ENCODE measurements at places on chromosomes 6 and 20.

GRCh38 chr6:13924146-13924948 lies 405 bp upstream of the RNF182 start:
- peak; percentile 71 for DNase-seq

DNA sequence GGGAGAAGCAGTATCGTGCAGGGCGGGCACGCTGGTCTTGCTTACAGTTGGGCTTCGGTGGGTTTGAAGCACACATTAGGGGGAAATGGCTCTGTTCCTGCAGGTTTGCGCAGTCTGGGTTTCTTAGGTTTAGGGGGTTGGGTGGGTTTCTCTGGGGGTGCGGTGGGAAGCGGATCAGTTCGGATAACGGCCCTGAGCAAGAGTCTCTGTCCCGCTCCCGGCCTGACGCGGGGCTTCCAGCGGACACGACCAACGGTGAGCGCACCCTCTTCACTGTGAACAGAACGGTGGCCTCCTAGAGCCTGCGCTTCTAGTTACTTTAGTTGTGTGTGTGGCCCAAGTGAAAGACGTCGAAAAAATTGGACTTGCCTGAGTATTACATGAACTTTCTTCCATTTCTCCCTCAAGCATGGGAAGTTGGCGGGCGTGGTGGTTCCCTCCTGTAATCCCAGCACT lies 635 bp upstream of the ELOVL2 start:
- peak; percentile 24 for DNase-seq

DNA sequence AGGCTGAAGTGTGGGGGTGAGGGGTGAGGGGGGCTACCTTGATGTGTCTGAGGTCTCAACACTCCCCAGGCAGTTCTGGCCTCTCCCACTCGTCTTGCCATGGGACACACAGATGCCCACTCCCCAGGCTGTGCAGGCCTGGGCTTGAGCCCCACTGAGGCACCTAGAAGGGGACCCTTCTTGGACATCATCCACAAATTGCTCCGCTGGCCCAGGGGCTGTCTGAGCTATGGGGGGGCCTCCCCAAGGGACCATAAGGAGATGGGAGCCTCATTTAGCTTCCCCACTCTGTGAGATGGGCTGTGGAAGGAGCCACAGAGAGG lies 155.5 kb upstream of the MLN start:
- no peak for DNase-seq

GRCh38 chr6:56550301-56550700 lies 92.4 kb downstream of the DST start:
- no peak for DNase-seq

- no peak for DNase-seq
These were observed 251.1 kb upstream of the SOX4 start for GRCh38 chr6:21342501-21342900.

GRCh38 chr6:551405-551804 lies 105.5 kb downstream of the HUS1B start:
- peak; percentile 50 for DNase-seq

DNA sequence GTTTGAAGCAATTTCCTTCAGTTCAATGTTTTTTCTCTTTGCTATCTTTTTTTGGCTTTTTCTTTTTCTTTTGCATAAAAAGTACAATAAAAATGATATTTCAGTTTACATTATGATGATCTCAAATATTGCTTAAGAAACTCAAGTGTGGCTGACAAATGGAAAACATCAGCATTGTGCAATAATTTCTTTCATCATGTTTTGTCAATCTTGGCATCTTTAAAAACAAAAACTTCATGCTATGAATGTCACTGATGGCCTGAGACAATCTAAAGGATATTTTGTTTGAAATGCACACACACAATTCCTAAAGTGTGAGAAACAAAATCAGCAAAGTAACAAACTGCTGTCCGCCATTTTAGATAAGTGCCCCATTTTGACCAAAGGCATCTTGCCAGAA lies 13.9 kb upstream of the MTCL3 start:
- no peak for DNase-seq

DNA sequence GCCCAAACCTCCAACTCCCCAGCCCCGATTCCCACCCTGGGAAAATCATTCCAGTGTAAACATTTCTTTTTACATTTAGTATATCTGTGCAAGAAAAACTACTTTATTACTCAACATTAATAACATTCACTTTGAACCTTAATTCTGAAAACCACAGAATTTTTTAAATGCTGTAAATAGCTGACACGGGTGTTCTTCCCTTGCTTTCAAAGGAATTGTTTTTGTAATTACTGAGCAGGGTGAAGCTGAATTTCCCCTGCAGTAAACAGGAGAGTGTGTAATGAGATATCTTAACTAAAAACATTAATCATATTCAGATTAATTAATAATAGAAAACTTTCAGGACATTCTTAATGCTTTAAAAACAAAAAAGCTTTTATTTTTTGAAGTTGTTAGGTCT lies 99.3 kb upstream of the CITED2 start:
- DNase-seq = no peak

GRCh38 chr20:35617397-35618262 lies 2.0 kb downstream of the SPAG4 start:
- DNase-seq = peak; percentile 73

DNA sequence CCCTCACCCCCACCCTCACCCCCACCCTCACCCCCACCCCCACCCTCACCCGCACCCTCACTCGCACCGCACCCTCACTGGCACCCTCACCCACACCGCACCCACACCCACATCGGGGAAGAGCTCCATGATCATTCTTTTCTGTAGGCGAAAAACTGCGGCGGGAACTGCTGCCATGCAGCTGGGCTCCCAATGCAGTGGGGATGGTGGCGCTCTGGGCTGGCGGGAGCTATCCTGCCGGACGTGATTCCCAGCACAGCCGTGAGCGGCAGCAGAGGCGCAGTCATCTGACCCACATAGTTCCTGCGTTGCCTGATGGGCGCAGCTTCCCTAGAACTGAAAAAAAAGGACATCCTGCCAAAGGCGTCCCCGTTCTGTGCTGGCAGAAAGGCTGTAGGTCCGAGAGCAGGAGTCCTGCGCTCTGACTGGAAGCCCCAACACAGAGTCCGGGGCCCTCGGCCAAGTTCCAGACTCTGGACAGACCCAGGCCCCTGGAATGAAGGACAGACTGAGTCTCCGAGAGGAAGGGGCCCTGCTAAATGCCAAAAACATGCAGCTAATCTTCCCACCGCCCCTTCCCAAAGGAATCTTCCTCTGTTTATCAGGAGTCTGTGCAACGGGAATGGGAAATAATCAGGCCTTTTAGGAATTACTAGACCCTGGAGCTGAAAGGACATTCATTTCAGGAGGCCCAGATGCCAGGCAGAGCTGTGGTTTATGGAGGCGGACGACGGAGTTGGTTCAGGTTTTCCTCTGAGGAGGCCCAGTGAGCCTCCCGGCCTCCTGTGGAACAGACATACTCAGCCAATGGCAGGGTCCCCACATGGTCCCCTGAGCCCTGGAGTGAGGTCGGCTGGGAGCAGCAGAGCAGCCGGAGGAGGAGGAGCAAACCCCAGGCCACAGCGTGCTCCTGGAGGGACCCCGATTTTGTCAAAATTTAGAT lies 14.1 kb upstream of the TCFL5 start:
- DNase-seq = peak; percentile 83

DNA sequence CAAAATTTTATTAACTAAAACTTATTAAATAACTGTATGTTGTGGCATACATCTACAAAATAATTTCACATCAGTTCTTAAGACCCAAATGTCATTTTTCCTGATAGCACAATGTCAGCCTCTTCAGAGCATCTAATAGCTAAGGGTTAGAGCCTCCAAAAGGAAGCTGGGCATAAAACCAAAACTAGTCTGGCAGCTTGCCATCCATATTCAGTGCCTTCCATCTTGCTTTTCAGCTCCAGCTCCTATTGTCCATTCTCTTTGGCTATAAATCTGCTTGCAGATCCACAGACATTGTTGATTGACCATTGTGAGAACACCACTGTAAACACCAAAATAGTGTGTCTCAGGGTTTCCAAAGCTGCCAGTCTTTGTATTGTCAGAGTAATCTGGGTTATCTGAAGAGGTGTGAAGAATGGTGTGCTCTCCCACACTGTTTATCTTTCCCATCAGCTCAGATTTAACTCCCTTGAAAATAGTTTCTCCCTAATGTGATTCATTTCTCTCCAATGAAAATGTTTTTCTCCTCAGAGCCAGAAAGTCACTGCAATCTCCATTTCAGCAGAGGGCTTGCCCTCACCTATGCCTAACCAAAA lies 154.8 kb upstream of the KCNQ5 start:
- DNase-seq = no peak

DNA sequence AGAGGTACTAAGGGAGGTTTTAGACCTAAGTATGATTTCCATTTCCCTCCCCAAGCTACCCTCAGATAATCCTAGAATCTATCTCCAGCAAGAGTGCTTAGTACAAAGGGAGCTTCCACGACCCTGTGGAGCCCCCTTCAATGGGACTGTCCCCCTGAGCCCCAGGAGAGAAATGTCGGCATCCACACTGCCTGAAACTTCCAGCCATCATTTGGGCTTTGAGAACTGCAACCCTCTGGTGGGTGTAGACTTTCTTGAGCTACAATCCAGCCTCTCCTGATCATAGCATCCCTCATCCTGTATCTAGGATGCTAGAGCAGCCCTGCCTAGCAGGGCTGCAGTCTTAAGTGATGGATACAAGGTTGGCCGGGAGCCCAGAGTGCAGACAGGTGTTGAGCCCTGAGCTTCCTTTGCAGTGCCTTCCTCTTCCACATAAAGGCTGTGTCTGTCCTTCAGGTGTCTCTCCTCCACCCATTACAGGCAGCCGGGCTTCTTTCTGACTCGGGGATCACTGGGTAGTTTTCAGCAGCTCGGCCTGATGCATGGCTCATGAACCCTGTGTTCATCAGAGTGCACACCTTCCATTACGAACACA lies 424.5 kb downstream of the PREX1 start:
- no peak for DNase-seq

GRCh38 chr6:127484212-127484863 lies 25.1 kb upstream of the KIAA0408 start:
- no peak for DNase-seq

- DNase-seq = no peak
These were observed 225.6 kb upstream of the MMS22L start for GRCh38 chr6:97508646-97509045.

DNA sequence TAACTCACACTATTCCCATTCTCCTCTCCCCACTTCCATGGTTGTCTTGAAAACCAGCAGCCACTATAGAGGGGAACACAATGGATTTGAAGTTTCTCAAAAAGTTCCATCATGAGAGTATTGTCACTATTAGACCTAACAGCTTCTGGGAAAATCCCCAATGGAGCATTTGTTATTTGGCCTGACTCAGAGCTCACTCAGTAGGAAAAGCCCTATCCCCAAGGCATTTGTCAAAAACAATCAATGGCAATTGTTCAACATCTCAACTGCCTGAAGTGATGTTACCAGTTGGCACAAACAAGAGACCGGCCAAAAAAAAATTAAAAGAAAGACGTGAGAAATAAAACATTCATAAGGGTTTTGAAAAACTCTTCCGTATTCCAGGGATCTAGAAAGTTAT lies 98.8 kb downstream of the MYLK4 start:
- no peak for DNase-seq

GRCh38 chr20:51470499-51470820 lies 72.1 kb downstream of the NFATC2 start:
- no peak for DNase-seq

DNA sequence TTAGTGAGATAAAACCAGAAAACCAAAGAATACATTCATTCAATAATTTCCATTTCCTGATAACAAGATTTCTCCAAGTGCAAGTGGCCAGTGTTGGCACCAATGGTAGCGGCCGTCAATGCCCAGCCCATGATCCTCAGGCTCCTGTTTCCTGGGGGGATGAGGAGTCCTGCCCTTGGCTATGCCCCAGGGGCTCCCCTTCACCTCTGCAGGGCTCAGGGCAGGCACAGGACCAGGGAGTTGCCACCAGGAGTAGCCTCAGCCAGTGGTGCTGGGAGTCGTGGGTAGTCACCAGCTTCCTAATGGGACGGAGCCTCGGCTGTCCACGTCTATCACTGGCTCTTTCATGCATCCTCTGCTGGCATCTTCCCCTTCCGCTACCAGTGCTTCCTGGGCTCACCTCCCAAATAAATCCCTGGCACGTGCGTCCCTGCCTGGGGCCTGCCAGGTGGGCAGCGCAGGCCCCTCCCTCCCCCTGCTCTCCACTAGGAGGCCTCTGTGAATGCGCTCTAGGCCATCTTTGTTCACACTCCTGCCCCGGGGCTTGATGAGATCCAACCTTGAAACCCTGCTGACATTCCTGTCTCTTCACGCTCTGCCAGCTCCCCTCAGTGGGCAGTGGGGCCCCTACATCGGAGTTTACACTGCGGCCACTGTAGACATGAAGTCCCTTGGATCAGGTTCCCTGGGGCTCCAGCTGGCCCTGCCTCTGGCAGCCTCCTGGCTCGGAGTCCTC lies 215.7 kb downstream of the SYNDIG1 start:
- DNase-seq = peak; percentile 30

GRCh38 chr6:13375360-13375878 lies 47.1 kb upstream of the TBC1D7 start:
- DNase-seq = no peak

DNA sequence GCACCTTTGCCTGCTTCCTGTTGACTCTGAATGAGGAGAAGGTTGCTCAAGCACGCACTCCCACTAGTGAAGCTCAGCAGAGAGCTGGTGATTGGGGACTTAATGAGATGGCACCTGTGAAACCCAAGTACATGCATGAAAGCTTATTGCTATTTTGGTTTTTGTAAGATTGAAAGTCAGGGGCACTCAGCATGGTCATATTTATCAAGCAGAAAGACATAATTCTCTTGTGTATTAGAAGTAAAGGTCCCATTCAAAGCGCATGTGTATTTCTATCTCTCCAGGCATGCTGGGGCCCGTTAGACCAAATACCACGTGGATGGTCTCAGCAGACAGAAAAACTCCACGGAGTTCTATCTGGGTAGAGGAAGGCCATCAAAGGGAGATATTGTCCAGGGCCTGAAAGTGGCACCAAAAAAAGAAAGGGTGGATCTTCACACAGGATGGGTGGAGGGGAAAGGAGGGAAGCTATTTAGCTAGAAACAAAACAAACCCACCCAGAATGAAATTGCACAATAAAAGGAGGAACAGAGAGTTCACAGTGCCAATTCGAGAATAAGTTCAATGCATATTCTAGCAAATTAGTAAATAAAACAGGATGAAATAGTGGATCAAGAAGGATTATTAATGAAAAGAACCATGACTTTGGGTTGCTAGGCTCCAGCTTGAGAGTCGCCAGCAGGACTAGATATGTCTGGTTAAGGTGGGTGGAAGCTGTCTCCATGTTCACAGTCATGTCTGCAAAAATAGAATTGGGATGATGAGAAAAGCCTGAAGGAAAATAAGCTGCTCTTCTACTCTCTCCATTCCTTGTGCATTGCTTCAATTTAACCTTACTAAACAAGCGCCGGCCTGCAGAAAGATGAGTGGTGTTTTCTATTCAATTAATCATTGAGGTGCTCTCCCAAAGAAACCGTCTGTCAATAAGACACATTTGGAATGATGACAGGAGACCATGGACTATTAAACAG lies 224.9 kb upstream of the DTNBP1 start:
- no peak for DNase-seq

GRCh38 chr6:32937230-32937633 lies 3.6 kb downstream of the HLA-DMB start:
- DNase-seq = no peak

DNA sequence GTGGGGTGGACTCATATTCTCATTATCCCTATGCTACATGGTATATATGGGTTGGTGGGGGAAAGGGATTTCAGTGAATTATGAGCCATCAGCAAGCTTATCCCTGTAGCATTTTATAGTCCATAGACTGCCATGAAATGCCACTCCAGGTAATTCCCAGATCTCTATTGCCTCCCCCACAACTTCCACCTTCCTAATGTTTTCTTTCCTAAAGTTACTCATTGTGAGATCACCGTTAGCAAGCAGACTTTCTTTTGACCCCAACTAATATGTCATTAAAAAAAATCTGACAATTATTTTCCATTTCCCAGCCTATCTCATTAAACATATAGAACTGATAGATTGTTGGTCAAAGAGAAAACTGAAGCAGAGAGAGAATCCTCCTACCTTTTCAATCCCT lies 40.7 kb upstream of the TBX18 start:
- DNase-seq = no peak

Data from WTC11 (cell line).